Stimulated activated CD4-positive, alpha-beta T cell treated with anti-CD3 and anti-CD28 coated beads, TNF-alpha, amount 100 ng/mL, for 1 hour (primary cell): ENCODE measurements at places on chromosomes 4 and X.

GRCh38 chr4:73988061-73988460 is at the start of gene PPBP:
TSS of gene PPBP (minus strand) at chr4:73988190. CDS start at chr4:73988103, 87 bp downstream.
- no peak for DNase-seq

GRCh38 chr4:155263480-155263879 is 55.0 kb downstream of the NPY2R start:
- DNase-seq: no peak

DNA sequence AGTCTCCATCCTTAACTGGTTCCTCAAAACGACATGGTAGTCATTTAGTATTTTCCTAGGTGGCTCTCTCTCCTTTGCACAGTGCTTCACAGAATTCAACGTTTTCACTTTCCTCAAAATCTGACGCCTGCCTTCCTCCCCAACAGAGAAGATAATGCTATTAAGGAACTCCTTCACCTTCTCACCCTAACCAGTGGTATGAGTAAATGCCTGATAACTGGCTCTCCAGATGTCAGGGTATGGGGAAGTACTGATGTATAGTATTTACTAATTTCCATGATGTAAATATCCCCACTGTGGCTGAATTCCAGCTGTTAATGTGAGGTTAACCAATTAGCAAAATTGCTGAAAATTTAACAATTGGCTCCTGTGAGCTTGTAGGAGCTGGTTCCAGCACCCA is 28.8 kb upstream of the NSUN7 start:
- no peak for DNase-seq

GRCh38 chrX:133415276-133416105 is at the start of gene GPC4:
TSS of gene GPC4 (minus strand) at chrX:133415489. CDS start at chrX:133414965, 524 bp downstream.
- no peak for DNase-seq

- no peak for DNase-seq
Observed at GRCh38 chr4:159201168-159201567, 98.3 kb downstream of the RAPGEF2 start.

GRCh38 chrX:103254171-103254824 is 657 bp downstream of the TCEAL8 start:
- DNase-seq: no peak

- DNase-seq: no peak
Observed at GRCh38 chr4:38273407-38273806, 313.2 kb downstream of the PTTG2 start.

DNA sequence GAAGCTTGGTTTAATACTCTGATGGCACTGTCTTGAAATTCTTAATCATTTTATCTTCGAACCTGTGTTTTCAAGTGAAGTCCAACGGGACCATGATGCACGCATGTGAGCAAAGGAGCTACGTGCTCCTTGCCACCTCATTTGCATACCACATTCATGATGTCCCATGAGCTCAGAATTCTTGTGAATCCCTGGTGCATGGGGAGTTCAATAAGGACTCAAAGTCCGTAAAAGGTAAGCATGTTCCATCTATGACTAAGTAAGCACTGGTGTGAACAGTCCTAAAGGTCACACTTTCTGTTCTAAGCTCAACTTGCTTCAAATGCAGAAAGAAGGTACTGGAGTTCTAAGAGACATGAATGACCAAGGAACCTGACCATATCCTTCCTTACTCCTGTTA is 13.1 kb upstream of the GPM6B start:
- no peak for DNase-seq
